ENCODE measurements at places on chromosomes 7 and 10.

GRCh38 chr10:114849674-114850073 is 28.1 kb downstream of the FHIP2A start:
- no peak for DNase-seq

DNA sequence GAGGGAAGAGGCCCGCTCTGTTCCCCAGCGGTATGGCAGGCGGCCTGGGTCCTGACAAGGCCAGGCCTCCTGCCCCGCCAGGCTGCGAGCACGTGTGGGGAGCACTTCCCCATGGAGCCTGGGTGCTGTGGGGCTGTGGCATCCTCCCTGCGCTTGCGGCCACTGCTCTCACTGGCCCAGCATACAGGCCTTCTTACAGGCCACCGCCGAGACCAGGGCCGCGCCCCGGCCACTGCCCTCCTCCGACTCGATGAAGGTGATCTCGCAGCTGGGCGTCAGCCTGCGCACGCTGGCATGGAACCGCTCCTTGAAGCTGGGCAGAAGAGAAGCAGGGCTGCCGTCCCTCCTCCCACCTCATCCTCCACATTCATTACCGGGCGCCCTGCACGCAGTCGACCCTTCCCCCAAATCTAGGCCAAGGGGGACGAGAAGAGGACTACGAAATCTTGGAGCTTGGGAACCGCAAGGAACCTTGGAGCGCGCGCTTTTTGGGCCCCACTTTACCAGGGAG is 3.9 kb upstream of the MYL7 start:
- no peak for DNase-seq

GRCh38 chr7:34928052-34928451 is 109.2 kb downstream of the DPY19L1 start:
- DNase-seq: no peak

- no peak for DNase-seq
These were observed 27.0 kb upstream of the KCNK18 start for GRCh38 chr10:117170244-117170643.

- no peak for DNase-seq
These were observed 38.0 kb downstream of the MDFIC start for GRCh38 chr7:114959931-114960330.

- DNase-seq: no peak
These were observed 906.7 kb upstream of the AUTS2 start for GRCh38 chr7:68691261-68692216.

DNA sequence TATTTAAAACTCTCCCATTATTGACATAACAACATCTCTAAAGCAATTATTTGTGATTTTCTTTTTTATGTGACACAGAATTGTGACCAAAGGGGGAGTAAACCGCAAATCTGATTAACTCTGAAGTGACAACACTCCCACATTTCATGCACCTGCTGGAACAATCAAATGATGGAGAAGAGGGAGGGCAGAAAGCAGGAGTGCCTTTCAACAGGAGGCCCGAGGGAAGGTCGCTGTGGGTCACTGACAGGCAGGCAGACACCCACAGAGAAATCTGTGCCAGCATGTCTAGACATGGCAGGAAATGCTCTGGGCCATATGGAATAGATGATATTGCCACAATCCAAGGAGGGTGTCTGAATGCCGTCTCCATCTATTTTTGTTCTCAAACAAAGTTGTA is 247.3 kb downstream of the DOCK4 start:
- no peak for DNase-seq
